RKO (cell line): ENCODE measurements at places on chromosomes 1 and 21.

- DNase-seq: no peak
Observed at GRCh38 chr1:53074313-53075154, 12.5 kb downstream of the PODN start.

DNA sequence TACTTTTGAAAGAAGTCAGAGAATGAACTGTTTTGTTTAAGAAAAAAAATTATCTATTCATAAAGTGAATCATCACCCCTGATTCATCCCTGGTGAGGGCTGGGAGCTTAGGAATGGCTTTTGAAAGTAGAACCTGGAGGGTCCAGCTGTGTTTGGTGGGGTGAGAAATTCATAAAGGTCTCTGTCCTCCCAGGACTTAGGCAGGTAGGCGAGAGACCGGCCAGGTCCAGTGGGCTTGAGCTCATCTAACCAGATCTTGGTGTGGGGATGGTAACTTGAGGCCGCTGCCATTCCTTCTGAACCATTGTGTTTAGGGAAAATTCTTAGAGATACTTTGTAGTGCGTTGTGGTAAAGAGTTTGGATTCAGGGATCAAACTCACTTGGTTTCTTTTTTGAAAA is 156.8 kb upstream of the TNR start:
- DNase-seq: no peak

- DNase-seq: peak; percentile 20
Observed at GRCh38 chr1:211261229-211261628, 2.1 kb downstream of the RCOR3 start.

GRCh38 chr1:51215169-51215568 is 20.9 kb upstream of the RNF11 start:
- DNase-seq: no peak

DNA sequence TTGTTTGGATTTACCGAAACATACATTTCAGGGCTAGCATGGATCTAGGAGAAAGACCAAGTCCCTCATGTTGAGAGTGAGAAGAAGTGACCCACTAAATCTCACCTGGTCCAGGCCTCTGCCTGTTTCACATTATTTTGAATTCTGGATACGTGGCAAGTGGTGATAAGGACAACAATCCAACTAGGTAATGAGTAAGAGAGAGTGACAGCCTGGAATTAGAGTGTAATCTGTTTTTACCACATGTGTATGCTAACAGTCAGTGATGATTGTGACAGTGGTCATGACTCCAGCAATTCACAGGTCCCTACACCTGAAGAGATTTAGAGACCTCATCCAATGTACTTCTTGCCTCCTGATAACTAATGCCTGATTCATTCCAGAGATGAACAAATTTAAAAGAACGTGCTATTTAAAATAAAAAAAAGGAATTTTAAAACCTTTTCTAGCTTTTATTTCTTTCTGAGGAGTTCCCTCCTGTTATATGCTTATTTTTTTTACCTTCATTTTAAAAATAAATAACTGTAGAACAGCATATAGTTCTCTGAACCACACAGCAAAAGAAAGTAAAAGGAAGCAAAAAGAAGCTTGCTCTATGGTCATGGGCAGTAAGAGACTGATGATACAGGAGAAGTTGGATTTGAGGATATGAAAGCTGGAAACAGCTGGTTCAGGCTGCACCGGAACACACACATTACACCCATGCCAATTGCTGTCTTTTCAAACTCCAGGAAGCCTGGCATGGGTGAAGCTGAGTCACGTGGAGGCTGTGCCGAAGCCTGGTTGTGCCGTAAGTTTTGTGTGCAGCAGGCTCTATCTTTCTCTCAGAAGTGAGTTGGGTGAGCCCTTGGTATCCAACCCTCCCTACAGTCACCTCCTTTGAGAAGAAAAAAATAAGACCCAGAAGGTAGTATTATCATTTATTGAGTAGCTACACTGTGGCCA is 14.7 kb downstream of the C1orf116 start:
- no peak for DNase-seq

DNA sequence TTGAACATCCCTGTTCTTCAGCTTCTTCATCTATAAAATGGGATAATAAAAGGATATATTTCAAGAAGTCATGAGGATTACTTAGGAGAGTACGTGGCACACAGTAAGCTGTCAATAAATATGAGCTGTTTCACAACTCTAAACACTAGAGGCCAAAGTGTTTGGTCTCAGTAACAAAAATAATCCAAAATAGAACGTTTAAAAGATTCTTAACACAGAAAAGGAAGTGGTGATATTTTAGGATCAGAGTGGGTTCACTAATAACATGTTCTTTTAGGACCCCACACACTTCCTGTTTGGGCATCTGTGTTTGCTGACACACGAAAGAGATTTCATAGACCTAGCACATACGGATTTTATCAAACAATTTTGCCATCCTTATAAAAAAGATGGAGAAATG is 32.9 kb downstream of the TNFSF18 start:
- DNase-seq: no peak

DNA sequence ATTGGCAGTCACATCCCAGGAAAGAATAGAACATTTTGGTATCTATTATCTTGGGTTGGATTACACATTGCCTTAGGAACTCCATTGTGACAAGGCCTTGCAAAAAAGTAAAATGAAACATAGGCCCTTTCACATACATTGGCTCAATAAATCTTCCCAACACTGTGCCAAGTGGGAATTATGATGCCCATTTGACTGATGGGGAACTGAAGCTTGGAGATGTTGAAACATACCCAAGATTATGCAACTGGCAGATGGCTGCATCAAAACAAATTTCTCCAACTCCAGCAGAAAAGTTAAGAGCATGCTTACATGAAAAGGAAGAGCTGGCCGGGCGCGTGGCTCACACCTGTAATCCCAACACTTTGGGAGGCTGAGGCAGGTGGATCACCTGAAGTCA is 26.9 kb downstream of the PLEKHO1 start:
- DNase-seq: no peak

GRCh38 chr1:173417563-173417962 is 59.6 kb upstream of the PRDX6 start:
- DNase-seq: no peak

GRCh38 chr1:41455479-41456332 is 28.8 kb downstream of the EDN2 start:
- DNase-seq: peak; percentile 22

DNA sequence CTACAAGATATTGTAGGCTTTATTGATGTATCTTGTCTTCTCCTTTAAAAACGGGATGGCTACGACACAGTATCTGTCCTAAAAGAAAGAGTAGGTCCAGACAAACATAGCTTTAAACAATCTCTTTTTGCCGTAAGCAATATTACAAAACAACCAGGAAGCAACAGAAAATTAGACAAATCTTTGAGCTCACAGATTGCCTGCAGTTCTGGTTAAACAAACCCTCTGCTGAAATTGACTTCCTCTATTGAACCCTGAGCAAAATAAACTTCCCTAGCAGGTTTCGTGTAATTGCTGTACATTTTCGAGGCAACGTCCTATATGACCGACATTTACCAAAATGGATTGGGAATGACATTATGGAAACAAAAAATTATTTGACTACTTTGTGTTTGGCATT is 50.6 kb downstream of the CHML start:
- DNase-seq: no peak

- DNase-seq: no peak
Observed at GRCh38 chr21:30227128-30227527, 11.2 kb upstream of the CLDN8 start.

GRCh38 chr1:1351511-1352427 is 2.6 kb upstream of the DVL1 start:
- DNase-seq: no peak

GRCh38 chr1:68043443-68044090 is 6.9 kb downstream of the DIRAS3 start:
- no peak for DNase-seq

DNA sequence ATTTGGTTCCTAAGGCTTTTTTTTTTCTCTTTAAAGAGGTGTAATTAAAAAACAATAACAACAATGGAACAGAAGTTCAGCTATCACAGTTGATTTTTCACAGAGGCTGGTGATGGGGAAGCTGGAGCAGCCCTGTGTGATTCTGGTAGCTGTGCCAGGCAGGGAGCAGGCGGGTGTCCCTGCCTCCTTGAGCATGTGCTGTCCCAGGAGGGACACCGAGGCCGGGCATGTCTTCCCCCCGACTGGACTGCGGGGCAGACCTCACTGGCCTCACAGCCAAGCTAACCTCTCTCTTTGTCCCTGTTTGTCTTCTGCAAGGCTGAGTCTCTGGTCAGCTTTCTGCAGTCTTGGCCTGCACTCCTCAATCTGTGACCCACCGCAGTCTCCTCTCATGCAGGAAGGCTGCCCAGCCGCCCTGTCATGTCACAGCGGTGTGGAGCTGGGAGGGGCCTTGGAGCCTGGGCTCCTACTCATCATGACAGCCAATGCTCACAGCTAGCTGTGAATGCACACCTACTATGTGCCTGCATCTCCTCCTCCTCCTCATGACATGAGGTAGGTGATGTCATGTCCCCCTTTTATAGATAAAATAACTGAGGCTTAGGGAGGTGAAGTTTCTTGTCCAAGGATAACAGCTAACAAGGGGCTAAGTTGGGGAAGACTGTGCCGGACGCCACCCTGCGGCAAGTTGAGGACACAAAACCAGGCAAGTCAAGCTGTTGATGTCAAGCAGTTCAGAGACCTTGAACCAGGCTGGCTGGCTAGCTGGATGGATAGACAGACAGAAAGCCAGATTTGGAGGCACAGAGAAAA is 10.3 kb upstream of the ACTL8 start:
- no peak for DNase-seq

DNA sequence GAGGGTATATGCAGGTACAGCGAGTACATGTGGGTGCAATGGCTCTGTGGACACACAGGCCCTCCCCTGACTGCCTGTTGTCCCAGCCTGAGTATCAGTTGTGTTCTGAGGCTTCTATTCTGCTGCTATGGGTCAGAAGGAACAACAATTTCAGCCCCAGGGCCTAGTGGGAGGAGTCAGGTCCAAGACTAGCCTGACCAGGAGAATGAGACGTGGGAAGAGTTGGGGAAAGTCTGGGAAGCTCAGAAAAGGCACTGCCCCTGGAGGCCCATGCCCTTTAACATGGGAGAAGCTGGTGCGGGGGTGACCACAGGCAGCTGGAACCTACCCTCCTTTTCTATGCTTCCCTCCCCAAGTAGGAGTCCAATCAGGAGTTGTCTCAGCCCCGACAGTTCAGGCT is 7.7 kb downstream of the IGSF8 start:
- DNase-seq: no peak

GRCh38 chr1:21307663-21308305 is 17.5 kb upstream of the ECE1 start:
- no peak for DNase-seq

- DNase-seq: peak; percentile 45
Observed at GRCh38 chr1:86419277-86419903, 4.6 kb upstream of the CLCA2 start.

DNA sequence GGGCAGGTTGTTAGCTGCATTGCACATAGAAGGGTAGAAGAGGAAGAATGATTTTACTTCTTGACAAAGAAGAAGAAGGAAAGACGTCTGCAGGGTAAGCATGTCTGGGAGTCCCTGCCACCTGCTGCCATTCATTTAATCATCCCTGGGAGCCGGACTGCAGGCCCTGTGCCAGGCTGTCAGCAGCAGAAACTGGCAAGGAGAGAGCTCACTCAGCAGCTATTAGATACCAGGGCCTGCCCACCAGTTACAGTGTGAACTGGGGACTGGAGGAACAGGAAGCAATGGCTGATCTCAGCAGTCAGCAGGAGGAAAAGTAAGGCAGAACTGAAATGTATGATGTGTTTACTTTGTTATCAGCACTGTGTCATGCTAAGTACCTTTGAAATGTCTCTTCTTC is 75.7 kb upstream of the C1orf87 start:
- no peak for DNase-seq

- DNase-seq: peak; percentile 62
Observed at GRCh38 chr1:237470712-237471338, 419.9 kb downstream of the ZP4 start.

GRCh38 chr1:179081687-179082332 is at the start of gene TOR3A:
TOR3A (plus strand) TSS chr1:179082070; CDS start chr1:179082129, 59 bp downstream.
- DNase-seq: peak; percentile 88

- DNase-seq: no peak
Observed at GRCh38 chr21:37130971-37131370, 57.9 kb downstream of the TTC3 start.

DNA sequence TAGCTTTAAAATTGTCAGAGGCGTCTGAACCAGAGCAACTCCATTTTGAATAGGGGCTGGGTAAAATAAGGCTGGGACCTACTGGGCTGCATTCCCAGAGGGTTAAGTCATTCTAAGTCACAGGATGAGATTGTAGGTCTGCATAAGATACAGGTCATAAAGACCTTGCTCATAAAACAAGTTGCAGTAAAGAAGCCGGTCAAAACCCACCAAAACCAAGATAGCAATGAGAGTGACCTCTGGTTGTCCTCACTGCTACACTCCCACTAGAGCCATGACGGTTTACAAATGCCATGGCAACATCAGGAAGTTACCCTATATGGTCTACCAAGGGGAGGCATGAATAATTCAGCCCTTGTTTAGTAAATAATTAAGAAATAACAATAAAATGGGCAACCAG is 143.6 kb downstream of the GABPA start:
- peak; percentile 32 for DNase-seq

DNA sequence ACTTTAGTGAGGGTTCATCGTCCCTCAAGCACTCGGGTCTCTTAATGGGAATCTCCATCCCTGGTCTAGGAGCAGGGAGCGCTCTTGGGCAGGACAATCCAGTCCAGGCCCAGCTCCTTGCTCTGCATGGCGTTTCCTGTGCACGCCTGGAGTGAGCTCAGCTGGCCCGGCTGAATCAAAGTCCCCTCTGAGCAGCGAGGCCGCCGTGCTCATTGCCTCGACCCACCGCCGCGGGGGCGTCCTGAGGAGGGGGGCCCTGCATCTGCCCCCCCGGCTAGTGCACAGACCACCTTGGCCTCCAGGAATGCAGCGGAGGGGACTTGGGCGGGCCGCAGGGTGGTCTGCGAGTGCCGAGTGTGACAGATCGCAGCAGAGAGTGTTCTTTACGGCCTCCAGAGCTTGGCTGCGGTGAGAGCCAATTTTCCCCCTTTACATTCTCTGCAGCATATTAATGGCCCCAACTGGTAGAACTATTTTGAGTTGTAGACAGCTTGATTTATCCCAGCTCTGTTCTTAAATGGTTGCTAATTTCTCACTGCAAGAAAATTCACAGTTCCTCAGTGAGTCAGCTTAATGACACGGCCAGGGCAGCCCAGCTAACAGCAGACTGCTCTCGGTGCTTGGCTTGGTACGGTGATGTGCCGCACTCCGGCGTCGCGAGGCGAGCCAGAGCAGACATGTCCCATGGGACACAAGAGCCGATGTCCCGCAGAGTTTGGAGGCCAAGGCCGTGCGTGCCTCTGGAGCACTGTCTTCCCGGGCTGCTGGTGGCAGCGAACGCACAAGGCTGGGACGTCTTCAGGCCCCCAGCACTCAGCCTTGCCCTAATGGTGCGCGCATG is 39.8 kb downstream of the SNAP47 start:
- DNase-seq: no peak
